ENCODE measurements at places on chromosomes 11 and 22.

GRCh38 chr11:40203606-40204005, 1255.8 kb downstream of the LRRC4C start:
- DNase-seq, result no peak

GRCh38 chr22:46366801-46367706, 31.5 kb downstream of the TRMU start:
- no peak for DNase-seq

- DNase-seq, result no peak
These were observed 72.2 kb downstream of the EFCAB6 start for GRCh38 chr22:43739851-43740379.

- no peak for DNase-seq
These were observed 5.3 kb downstream of the OSBP start for GRCh38 chr11:59610289-59610688.

GRCh38 chr11:46892838-46893237, 25.5 kb downstream of the LRP4 start:
- no peak for DNase-seq

GRCh38 chr22:35620624-35621251, 3.6 kb upstream of the MB start:
- no peak for DNase-seq

DNA sequence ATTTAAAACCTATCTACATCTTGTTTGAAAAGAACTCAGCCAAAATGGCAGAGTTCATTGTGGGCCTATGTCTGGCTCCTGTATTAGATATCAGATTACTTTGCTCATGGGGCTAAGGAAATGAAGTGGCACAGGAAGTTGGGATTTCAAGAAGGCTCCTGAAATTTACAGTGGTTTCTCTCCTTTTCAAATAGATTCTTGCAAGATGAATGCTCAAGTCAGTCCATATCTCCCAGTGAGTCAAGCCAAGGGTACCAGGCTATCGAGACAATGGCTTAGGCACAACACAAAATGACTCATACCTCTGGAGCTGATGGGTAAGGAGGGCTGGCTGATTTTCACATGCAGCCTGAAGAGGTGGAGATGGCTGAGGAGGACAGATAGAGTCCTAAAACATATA, 24.1 kb upstream of the APOA1 start:
- no peak for DNase-seq

GRCh38 chr22:38455530-38456271, 702 bp upstream of the KCNJ4 start:
- DNase-seq, result no peak

GRCh38 chr22:47352920-47353700, 590.7 kb downstream of the TBC1D22A start:
- no peak for DNase-seq

- DNase-seq, result no peak
These were observed 21.6 kb downstream of the MAPK1 start for GRCh38 chr22:21845558-21846453.

DNA sequence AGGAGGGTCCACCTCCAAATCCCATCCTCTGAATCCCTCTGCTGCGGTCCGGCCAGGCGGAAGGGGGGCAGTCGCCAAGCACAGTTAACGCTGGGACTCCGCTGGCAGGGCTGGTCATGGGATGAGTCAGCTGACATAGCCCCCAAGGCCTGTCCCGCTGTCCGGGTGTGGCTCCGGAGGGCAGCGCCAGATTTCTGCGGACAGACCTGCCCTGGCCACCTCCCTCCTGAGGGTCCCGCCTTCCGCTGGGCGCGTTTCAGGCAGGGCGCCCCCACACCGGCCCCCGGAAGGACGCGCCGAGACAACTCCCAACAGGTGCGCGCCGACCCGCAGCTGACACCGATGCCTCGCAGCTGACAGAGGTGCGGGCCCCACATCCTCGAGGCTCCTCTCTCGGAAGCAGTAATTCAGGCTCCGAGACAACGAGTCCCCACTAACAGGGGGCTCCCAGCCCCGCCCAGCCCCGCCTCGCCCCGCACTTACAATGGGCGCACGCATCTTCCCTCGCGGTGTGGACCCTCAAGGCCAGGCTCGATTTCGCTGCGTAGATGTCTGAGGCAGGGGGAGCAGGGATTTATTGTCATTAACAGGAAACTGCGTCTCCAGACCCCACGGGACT, 607 bp downstream of the PLAAT3 start:
- peak; percentile 7 for DNase-seq

DNA sequence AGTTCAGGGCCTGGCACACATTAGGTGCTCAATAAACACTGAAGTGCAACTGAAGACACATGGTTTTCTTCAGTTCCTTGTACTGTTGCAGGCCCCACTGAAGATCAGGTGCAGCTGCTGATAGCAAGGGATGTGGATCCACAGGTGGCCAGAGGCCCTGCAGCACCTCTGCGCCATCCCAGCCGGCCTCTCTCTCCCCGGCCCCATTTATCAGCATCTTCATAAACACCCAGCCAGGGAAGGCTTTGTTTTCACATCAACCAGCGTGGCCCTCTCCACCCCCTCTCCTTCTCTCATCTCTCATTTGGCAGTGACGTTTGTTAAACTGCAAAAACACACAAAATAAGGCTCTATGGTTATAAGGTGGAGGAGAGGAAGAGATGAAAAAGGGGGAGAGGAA, 528.8 kb downstream of the BUD13 start:
- no peak for DNase-seq

DNA sequence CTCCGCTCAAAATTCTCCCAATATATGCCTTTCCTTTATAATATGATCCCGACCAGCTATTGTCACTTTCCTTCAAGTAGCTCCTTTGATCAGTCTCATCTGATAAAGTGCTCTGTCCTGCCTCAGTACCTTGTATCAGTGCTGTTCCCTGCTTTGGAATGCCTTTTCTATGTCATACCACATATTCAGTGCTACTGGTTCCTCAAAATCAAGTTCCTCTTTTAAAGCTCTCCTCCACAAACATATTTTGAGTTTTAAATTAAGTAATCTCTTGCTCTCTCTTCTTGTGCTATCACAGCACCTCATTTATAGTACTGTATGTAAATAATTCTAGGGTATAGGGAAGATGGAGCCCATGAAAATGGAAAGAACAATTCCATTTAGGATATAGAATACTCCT, 137.1 kb upstream of the CTSC start:
- no peak for DNase-seq

GRCh38 chr11:109197656-109198055, 224.3 kb upstream of the C11orf87 start:
- no peak for DNase-seq
